Stimulated activated naive CD8-positive, alpha-beta T cell treated with anti-CD3 and anti-CD28 coated beads, Interleukin-15, amount 100 ng/mL, for 72 hours (primary cell): ENCODE measurements at places on chromosomes 5 and 9.

GRCh38 chr5:168778536-168778935, 199.4 kb upstream of the PANK3 start:
- DNase-seq, result no peak

DNA sequence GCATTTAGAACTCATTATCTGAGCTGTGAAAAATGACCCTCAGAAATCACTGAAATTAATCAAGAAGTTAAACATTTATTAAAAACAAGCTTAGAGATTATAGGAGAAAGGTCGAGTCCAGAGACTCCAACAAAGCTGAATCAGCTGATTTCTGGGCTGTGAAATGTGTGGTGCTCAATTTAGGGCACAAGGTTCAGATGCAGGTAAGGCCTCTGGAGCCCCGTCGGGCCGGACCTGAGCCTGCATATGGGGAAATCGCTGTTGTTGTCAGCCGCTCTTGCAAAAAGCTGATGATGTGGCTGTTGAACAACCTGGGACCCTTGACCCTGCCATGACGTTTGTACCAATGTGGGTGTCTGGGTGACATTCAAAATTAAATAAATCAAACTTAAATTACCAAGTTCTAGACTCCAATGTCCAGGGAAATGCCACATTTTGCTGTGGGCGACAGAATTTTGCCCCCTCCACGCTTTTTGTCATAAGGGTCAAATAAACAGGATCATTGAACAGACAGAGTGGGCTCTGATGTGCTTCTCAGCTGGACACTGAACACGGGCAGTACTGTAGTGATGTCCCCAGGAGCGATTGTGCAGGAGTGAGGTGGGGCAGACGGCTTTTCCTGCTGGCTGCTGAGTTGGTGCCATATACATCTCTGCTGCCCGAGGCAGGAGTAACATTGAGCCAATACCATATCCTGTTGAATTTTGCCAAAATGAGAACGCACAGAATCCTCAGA, 27.2 kb upstream of the FBP1 start:
- DNase-seq, result no peak

DNA sequence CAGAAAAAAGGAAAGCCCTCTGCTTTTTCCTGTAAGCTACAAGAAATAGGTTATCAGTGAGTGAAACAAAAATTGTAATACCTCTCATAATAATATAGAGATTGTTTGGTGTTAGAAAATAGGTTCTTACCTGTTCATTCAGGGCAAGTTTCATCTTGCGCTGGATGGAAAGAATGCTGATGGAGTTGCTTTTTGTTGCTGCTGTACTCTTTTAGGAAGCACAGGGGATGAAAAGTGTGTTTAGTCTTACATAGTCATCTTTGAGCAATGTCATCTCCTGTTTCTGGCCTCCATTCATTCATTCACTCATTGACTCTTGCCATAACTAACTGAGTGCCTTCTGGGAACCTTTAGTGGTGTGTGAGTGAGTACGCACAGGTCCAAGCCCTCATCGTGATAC, 6.4 kb downstream of the ENTREP1 start:
- DNase-seq, result no peak

- DNase-seq, result no peak
Measured at GRCh38 chr9:97860451-97861147, 7.6 kb downstream of the FOXE1 start.

- DNase-seq, result no peak
Measured at GRCh38 chr5:33692980-33693379, 198.8 kb downstream of the ADAMTS12 start.
